ENCODE measurements at places on chromosomes 2 and 18. TPM values are rescaled to one million over a fixed set of nuclear protein-coding genes. Genes with fewer than 3 reads are reported as not detected.

The ACVR1C gene
- total RNA-seq: 1.2 TPM

The STPG4 gene
- total RNA-seq: 0.20 TPM

The UPP2 gene
- total RNA-seq: not detected

The GPBAR1 gene
- 0.03 TPM for total RNA-seq

The MAP3K19 gene
- not detected for total RNA-seq

The TMEM247 gene
- total RNA-seq: not detected

The RNF152 gene
- total RNA-seq: 36.8 TPM

The SERPINB13 gene
- not detected for total RNA-seq

The CYP26B1 gene
- total RNA-seq: 1.1 TPM

Data from smooth muscle cell of the pulmonary artery (primary cell).